BJ (cell line): ENCODE measurements at places on chromosomes 7 and 10. TPM values are rescaled to one million over a fixed set of nuclear protein-coding genes. Genes with fewer than 3 reads are reported as not detected.

Gene AKR1D1
- polyA plus RNA-seq = not detected in 2 replicates

Gene HOXA6
- polyA plus RNA-seq = 0.45 and 0.77 TPM in 2 replicates

DNA sequence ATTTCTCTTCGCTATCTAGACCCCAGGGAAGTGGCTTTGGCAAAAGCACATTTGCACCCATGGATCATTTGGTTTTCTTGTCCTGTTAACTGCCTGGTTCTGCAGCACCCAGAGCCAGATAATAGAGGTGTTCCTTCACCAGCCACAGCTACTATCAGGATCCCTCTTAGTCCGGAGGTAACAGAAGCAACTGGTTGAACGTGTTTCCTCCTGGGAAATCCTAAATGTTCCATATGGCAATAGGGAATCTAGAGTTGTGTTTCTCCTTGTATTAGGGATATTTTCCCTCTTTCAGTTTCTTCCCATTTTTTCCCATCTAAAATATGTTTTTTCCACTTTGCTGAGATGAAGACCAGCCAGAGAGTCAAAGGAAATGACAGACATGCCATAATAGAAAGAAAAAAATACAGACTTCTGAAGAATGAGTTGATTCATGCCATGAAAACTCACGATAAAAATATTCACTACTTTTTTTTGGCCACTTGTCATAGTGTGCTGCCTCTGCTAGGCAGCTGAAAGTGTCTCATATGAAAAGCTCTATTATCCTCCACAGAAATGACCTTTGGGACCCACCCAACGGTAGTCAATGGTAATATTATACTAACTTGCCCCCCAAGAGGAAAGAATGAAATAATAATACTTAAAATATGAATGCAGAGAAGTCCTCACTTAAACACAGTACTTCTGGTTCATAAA lies 472.8 kb downstream of the KCNMA1 start:
- no peak for DNase-seq

DNA sequence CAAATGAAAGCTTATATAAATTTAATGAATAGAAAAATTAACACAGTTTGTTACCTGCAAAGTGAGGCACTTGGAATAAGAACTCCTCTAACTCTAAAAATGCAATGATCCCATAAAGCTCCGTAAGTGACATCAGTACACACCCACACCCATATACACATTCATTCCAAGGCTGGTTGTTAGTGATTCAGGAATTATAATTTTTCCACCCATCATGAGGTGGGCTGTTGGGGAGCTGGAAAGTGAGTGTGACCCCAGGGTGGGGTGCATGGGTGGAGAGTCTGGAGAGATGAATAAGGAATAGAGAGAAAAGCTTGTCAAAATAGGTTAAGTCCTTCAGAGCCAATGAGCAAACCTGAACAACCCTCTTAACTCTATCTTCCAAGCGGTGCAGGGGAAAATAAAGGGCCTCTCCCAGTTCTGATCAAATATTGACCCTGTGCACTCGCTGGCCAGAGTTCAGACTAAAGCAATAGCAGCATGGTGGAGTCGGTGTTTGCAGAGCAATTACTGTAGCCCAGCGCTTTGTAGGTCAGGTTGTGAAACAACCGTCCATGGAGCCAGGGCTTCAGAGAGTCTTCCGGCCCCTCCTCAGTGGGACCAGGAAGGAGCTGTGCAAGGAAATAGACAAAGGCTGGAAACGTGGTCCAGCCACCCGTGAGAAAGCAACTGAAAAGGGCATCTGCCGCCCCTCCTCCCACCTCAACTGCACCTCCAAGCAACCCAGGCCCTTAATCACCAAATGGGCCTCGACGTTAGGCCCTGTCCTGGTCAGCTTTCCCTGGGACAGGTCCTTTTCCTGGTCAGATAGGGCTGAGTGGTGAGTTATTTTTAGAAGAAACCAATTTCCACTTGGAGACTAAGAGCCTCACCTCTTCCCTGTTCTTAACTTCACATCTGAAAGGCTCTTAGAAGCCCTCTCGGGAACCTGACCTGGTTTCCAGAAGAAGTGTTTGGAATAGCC lies 61.2 kb downstream of the SH3PXD2A start:
- DNase-seq = no peak

DNA sequence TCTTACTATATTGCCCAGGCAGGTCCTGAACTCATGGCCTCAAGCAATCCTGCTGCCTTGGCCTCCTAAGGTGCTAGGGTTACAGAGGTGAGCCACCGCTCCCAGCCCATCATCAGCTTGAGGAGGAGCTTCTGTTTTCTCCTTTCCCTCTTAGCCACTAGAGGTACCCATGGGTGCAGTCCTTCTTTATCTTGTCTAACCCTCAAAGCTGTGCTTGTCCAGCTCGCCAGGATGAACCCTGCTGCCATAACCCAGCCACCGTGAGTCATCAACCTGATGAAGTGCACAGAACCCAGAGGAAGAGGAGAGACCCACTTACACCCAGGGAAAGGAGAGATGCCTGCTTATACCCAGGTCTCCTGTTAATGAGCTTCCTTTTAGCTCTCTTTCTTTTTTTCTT lies 133.4 kb downstream of the CUL2 start:
- no peak for DNase-seq

DNA sequence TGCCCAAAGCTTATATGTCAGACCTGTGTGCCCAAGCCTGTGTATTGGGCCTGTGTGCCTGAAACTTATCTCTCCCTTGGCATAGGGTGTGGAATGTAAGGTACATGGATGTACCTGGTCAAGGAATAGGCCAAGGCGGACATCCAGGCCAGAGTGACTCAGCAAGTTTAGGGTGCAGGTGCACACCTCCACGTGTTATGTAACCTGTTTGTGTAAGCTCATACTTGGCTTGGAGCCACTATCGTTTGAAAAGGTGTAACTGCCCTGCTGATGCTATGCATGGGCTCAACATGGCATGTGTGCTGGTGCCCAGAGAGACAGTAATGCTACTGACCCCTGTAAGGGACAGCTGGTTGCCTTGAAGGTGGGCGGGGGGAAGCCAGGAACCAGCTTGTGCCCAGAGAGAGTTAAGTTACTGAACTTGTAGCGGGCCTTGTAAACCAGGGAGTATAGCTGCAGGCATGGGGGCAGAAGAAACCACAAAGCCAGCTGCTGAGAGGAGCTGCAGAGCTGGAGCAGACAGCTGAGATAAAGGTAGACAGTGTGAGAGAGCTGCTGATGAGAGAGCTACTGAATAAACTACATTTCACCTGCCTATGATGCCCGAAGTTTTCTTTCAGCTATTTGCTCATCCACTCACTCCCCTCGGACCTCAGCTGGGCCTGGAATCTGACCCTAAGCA lies 656.4 kb upstream of the ZWINT start:
- DNase-seq = no peak

GRCh38 chr7:90078921-90079320 lies 75.3 kb upstream of the STEAP1 start:
- DNase-seq = no peak

DNA sequence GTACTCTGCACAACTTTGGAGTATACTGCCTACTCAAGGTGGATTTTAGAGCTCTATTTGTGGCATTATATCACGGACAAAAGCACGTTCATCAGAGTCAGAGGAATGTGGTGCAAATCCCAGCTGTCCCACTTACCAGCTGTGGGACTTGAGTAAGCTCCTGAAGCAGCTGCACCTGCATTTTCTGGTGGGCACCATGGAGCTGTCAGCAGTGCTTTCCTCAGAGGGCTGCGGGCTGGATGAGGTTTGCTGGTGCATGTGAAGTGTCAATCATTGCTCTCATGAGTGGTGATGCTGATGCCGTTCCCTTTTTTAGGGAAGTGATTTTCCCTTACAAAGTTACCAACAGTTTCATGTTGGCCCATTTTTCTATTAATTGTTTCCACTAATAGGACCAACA lies 53.4 kb downstream of the EGFR start:
- no peak for DNase-seq

DNA sequence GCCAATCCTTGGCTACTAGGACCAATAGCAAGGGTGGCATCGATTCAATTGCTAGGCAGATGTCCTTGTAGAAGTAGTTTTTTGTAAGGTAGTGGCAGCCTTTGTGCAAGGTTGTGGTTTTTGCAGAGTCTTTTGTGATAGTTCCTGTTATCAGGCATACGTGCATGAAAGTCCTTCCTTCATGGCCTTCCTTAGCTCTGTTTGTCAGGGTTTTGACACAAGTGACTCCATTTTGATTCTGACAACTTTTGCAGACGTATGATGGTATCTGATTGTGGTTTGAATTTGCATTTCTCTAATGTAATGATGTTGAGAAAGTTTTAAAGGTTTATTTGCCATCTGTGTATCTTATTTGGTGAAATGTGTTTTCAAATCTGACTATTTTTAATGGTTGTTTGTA lies 71.8 kb upstream of the SYPL1 start:
- DNase-seq = no peak

DNA sequence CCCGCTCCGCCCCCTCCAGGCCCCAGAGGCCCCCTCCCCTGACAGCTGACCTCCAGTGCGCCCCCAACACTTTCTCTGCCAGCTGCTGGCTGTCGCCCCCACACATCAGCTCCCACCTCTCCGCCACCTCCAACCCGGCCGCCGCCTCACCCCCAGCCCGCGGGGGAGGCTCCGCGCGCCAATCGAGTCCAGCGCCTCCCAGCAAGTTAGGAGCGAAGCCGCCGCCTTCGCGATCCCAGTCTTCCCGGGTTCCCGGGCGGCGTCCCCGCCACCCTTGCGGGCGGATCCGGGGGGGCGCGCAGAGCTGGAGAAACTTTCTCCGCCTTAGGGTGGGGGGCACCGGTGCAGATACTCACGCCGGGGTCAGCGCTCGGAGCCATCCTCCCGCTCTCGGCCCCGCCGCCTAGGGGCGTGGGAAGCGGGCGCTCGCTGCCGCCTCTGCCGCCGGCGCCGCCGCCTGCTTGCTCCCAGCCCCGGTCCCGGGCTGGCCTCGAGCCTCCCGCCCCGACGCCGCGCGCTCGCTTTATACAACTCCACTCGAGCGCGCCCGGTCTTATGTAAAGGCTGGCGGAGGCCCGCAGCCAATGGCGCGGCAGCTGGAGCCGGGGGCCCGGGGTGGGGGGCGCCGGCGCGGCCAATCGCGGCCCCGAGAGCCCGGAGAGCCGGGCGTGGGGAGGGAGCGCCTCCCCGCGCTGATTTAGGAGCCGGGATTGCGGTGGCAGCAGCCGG lies at the start of gene CRTAC1:
Gene CRTAC1 (minus strand): TSS at position 529 of the 729 bp plus-strand sequence. CDS start 149 bp downstream, at position 380.
- DNase-seq = no peak

DNA sequence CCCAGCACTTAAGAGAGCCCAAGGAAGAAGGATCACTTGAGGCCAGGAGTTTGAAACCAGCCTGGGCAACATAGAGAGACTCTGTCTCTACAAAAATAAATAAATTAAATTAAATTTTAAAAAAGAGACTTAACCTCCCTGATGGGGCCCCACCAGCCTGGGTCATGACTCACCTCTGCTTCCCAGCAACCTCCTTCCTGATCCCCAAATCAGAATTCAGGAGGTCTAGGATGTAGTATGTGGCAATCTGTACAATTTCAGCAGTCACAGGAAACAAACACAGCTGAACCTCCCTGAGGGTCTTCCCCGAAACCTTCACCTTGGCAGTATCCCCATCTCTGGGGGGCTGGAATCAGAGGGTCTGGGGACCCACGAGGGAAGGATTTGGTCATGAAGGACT lies 9.7 kb upstream of the PPP1R35 start:
- DNase-seq = no peak

GRCh38 chr10:112363696-112364688 lies 9.9 kb upstream of the ACSL5 start:
- DNase-seq = no peak

- DNase-seq = no peak
Measured at GRCh38 chr7:29955799-29956486, 33.7 kb downstream of the SCRN1 start.

DNA sequence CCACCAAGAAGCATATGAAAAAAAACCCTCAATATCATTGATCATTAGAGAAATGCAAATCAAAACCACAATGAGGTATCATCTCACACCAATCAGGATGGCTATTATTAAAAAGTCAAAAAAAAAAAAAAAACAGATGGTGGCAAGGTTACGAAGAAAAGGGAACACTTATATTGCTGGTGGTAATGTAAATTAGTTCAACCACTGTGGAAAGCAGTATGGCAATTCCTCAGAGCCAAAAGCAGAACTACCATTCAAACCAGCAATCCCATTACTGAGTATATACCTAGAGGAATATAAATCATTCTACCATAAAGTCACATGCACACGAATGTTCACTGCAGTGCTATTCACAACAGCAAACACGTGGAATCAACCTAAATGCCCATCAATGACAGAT lies 46.0 kb downstream of the CNOT4 start:
- DNase-seq = no peak

GRCh38 chr10:110076559-110077318 lies 69.0 kb downstream of the ADD3 start:
- peak; percentile 81 for DNase-seq

GRCh38 chr10:132507956-132508490 lies 29.6 kb upstream of the INPP5A start:
- DNase-seq = no peak
